ENCODE measurements at places on chromosomes 11 and 22. TPM values are rescaled to one million over a fixed set of nuclear protein-coding genes. Genes with fewer than 3 reads are reported as not detected.

The DDTL gene
- 1.5 TPM for total RNA-seq

The CDC42BPG gene
- total RNA-seq: 11.6 TPM

The HORMAD2 gene
- not detected for total RNA-seq

The LMO2 gene
- 3.9 TPM for total RNA-seq

The ADORA2A gene
- 13.5 TPM for total RNA-seq
